Left ventricle myocardium inferior (tissue), 1 donor: ENCODE measurements at places on chromosomes 1 and 21. TPM values are rescaled to one million over a fixed set of nuclear protein-coding genes. Genes with fewer than 3 reads are reported as not detected.

DNA sequence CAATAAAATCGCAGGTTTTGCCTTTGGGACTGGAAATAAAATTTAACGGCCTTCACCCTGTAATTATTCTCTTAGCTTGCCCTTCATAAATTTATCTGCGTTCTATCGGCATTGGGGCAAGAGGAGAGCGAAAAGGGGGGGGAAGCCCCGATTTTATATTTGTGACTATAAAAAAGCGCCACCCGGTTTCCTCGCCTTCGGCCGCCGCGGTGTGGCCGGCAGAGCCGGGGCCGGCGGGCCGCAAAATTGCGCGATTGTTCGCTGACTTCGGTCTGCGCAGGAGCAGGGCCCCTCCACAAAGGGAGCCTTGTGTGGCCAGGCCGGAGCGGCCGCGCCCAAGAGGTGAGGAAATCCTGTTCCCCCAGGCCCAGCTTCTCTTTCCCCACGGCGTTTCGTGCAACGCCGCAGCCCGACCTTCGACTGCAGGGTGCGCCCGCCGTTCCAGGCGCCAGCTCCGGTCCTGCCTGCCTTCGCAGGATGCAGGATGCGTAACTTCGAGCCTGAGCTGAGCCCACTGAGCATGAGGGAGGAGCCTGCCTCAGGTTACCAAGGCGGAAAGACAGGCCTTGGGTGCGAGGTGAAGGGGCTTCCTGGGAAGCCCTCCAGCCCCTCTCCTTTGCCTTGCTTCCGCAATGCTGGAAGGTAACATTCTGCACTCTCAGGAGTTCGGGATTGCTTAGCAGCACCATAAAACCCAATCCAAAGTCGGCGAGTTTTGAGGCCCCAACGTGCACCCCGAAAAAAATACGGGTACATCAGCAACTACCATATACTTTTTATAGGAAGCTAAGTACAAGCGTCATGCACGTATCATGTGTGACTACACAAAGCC is 4.9 kb upstream of the TBX15 start:
- DNase-seq, result no peak

Gene E2F2
- 0.16 TPM for total RNA-seq

DNA sequence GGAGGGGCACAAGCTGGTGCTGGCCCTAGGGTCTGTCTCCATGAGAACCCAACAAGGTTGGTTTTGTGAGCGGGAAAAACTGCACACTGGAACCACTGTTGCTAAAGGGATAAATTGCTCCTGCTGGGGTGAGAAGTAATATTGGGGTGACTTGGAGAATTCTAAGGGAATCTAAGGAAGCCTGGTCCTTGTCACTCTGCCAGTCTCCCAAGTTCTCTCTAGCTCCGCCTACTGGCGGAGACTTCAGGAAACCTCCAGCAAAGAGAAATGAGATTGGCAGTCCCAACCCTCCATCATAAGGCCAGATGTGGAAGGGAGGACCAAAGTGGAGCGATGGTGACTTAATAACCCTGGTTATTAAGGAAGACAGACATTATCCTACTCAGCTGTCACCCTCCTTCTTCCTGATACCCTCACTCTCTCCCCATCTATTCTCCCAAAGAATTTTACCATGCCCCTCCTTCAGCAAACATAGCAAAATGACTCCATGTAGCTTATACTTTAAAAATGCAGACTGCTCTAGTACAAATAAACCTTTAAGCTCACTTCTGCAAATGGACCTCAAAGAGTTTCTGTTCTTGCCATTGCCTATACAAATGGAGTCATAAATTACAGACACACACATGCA is 2.7 kb downstream of the LCE1F start:
- no peak for DNase-seq

Gene OR6K3
- not detected for total RNA-seq

- DNase-seq, result no peak
These were observed 31.6 kb downstream of the FAAH start for GRCh38 chr1:46425726-46426125.

Gene CELA2B
- not detected for total RNA-seq

DNA sequence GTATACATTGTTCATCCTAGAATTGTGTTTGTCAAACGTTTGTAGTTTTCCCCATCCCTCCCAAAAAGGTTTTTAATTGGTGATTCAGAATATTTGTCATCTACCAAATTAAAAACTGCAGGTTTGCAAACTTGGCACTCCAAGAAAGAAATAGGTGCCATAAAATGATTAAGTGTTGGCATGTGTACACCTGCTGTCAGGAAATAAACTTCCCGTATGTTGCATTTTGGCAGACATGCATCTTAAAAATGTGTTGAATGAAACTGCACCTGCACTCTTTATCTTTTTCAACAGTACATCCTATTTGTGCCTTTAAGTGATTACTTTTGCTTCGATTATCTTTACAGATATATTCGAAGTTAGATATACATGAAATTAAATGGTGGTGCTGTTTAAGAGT is 7.3 kb downstream of the B3GALT2 start:
- no peak for DNase-seq

DNA sequence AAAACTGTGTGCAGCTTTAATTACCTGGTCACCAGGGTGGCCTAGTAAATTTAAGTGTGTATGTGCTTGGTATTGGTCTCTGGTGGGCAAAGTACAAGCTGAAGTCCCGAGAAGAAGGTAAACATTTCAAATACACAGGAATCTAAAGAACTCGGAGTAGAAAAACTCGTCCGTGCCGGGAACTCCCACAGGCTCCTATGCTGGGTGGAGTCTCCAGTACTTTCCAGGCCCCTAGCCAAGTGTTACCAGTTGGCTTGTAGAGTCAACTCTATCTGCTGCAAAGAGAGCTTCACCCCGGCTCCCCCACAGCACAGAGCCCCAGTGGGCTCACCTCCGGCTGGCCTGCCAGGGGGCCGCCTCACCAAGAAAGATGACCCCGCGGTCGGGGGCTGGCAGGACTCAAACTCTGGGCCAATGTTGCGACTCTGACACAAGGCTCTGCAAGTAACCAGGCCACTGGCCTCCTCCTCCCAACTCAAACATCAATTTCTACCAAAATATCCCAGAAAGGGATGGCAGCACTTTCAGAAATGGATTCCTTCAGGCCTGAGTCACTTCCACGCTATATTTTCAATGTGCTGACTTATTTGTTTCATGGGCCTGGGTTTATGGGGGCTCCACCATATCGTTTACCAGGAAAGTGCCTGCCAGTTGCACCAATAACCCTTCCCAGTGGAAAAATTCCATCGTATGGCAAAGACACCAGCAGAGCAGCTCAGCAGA is 73.9 kb downstream of the SLC66A1 start:
- peak; percentile 55 for DNase-seq

DNA sequence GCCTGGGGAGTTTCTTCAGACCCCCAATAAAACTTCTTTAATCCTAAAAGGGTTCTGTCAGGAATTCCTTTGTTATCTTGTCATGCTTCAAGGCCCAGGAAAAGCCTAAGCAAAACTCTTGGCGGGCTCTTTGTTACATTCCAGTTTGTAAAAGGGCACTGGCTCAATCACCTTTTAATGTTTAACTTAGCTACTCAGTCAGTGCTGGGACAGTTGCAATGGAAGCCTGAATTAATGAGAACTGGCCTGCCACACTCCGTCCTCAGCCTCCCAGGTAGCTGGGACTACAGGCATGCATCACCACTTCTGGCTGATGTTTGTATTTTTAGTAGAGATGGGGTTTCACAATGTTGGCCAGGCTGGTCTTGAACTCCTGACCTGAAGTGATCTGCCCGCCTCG is 21.3 kb upstream of the ASB17 start:
- DNase-seq, result no peak

DNA sequence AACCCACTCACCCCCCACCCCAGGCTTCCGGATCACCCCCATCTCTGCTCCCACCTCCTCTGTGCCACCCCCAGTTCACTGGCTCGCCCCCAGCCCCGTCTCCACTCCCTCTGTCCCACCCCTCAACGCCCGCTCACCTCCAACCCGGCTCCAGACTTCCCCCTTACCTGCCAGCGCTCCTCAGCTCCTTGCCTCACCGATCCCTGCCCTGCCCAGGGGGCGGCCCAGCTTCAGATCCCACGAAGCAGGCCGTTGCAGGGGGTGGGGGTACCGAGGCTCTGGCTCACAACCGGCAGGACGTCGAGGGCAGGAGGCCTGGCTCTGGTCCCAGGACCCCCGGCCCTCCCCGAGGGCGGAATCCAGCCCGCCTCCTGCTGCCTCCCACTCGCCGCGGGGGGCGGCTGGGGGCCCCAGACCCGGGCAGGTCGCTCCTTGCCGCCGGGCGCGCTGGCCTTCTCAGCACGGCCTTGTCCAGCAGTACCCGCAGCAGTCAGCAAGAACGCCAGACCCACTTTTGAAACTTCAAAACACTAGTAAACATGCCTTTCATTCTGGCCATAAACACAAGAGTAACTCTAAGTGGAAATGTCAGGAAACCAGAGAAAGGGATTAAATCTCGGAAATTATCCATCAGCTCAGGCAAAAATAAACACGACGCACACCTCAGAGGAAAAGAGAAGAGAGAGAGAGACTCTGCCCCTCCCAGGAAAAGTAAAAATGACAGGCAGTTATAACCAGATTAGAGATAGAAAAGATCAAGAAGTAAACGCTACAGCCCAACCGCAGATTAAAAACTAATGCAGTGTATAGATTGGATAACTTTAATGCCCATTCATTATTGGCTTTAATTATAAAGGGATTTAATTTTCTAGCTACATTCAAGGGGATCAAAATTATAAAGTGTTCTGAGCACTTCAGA is 1.0 kb upstream of the FAM89A start:
- DNase-seq, result no peak

Gene POU2F1
- total RNA-seq, result 7.5 TPM

Gene CENPF
- 1.7 TPM for total RNA-seq

Gene OR2T11
- not detected for total RNA-seq

DNA sequence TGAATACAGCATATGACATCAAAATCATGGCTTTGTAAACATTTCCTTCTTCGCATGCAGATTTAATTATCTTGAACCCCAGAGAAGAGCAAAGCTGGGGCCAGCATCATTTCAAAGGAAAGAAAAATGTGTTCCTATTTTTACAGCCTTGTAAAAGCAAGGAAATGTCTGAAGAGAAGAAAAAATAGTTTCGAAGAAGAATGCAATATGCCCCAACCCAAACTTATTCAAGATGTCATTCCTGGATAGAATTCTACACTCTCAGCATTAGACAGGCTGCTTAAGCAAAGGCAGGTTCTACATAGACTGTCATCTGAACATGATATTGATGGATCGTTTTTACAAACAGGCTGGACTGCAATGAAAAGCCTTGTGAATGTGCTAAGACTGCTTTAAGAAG is 900.8 kb downstream of the TTLL7 start:
- no peak for DNase-seq

DNA sequence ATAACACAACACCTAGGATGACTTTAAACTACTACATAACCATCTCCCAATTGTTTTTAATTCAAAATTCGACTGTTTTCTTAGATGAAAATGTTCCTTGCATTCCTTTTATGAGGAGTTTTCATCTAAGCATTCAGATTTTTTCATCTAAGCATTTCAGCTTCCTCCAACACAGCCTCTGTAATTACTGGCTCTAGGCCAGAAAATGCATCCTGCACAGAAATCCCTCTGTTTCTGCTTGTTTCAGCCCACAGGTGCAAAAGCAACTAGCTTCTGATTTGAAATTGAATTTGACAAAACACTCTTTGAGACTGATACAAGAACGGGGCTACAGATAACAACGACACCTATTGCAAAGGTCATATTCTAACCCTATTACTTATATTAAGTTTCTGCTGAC is 90.4 kb downstream of the RGS21 start:
- no peak for DNase-seq

DNA sequence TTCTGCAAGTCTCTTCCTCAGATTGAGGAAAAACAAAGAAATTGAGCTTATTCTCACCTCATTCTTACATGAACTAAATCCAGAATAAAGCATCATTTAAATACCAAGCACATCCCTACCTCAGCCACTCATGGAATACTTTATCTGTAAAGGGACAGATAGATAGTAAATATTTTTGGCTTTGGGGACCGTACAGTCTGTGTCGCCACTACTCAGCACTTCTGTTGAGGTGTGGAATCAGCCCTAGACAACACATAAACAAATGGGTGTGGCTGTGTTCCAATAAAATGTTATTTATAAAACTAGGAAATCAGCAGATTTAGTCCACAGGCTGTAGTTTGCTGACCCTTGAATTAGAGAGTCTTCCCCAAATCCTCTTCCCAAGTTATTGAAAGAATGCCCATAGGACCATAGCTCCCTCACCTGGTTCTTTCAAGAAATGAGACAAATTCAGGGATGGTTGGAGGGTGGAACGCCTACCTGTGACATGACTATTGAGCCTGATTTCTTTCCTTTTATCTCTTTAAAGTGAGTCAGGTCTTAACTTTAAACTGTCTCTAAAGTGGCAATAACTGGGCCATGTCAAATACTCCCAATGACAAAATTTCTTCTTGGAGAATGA is 878.5 kb downstream of the USP25 start:
- no peak for DNase-seq

Gene AUNIP
- total RNA-seq, result not detected

GRCh38 chr1:8989821-8990220 is 36.4 kb downstream of the SLC2A7 start:
- DNase-seq, result no peak

- DNase-seq, result no peak
These were observed 3.0 kb downstream of the IER5 start for GRCh38 chr1:181091309-181092040.

DNA sequence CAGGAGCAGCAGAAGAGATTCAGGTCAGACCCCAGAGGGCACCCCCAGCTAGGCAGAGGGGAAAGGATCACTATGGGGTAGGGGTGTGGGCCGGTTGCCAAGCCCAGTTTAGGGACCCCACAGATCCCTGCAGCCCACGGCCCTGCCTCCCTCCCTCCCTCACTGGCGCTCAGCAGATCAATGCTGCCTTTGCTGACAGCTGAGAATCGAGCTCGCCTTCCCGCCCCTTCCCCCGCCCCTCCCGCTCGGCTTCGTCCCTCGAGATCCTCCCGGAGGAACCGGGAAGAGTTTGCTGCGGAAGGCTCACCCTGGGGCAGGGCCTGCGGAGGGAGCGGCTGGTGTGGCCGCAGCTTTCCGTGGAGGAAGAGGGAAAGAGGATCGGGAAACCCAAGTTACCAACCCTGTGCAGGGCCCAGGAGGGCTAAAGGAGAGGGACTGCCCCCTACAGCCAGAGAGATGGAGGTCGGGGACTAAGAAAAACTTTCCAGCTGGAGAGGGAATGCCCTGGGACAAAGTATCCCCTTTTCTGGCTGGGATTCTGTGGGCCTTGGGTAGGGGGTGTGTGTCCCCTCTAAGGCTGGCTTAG is 1.1 kb upstream of the KCNQ4 start:
- DNase-seq, result peak; percentile 42

DNA sequence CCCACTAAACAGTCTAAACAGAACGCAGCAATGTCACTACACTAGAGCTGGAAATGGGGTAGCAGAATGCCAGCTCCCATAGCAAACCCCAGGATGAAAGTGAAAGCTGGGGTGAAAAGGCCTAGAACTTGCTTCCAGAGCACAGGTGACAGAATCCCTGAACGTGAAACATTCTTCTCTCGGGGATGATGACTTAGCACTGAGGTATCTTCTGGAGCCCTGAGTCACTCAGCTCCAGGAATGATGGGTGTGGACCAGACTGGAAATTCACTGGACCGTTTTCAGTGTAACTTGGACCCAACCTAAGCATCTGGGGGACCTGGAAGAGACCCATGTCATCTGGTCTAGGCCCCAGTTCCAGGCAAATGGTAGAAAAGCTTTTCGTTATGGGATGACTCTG is 108.9 kb downstream of the CDC7 start:
- no peak for DNase-seq
